ENCODE measurements at places on chromosomes 16 and 17.
A peak's percentile ranks its signal among the peaks of the same experiment; 100 is the strongest.

- peak; percentile 80 for DNase-seq
Observed at GRCh38 chr17:78330570-78331224, 29.2 kb downstream of the SOCS3 start.

DNA sequence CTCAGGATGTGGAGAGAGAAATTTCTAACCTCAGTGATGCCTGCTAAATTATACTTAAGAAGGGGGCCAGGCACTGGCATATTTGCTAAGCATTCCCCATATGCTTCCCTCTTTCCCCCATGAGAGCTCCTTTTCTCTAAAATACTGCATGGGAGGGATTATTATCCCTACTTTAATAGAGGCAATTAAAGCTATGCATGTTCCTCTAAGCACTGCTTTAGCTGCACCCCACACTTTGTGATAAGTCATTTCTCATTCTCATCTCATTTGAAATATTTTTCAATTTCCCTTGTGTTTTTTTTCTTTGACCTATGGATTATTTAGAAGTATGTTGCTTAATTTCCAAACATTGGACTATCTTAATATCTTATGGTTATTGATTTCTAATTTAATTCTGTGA lies 72.1 kb upstream of the CIBAR2 start:
- DNase-seq: no peak

DNA sequence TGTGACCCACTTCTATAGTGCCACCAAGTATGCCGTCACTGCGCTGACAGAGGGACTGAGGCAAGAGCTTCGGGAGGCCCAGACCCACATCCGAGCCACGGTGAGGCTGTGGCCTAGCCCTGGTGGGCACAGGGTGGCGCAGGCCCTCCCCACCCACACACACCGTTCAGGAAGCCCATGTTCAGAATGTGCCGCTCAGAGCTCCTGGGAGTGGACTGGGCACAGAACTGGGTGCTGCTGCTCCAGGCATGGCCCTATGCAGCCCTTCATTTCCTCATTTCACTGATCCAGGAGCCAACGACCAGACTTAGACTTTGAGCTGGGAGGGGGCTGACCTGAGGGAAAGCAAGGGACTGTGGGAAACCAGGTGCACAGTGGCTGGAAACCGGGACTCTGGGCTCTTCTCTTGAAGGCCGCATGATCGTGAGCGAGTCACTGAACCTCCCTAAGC lies 2.4 kb upstream of the MRM1 start:
- DNase-seq: no peak

DNA sequence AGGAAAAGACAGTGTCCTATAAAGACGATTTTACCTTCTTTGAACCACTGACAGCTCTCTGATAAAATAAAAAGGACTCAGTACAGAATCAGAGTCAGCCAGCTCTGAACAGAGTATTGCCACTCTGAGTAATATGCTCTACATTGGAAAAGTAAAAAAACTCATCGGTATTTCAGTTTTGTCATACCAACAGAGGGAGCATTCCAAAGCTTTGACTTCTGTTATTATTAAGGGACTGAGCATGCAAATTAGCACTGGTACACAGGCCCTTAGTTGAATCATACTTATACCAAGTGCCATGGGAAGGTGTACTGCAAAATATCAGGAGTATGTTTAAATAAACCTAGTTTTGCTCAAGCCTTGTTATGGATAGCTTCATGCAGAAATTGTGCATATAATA lies 509.0 kb upstream of the KIF2B start:
- DNase-seq: no peak

DNA sequence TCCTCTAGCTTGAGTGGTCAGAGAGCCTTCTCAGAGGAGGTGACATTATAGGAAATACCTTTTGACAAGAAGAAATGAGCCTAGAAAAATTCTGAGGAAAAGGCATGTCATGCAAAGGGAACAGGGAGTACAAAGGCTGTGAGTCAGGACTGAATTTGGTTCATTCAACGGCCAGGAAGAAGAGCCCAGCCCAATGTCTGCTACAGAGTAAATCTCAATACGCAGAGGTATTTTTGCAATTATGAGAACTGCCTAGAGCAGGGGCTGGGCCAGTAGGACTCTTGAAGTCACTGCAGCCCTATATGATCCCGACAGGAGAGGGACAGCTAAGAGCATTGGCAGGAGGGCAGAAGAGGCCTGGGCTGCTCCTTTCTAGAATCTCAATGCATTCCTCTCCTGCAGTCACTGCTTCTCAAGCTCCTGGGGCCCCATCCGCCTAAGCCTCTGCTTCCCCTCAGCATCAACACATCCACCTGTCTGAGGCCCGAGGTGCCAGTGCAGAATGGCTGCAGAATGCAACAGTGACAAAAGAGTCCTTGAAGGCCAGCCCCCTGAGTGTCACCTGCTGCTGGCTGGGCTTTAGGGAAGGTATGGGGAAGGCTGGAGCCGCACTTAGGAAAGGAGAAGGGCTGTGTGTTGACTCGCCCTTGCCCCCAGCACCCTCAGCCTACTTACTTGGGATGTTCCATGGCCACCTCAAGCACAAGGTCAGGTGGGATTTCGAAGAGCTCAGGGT lies 20.1 kb downstream of the NOS2 start:
- no peak for DNase-seq

GRCh38 chr16:57131351-57131970 lies 39.1 kb downstream of the CPNE2 start:
- DNase-seq: no peak

DNA sequence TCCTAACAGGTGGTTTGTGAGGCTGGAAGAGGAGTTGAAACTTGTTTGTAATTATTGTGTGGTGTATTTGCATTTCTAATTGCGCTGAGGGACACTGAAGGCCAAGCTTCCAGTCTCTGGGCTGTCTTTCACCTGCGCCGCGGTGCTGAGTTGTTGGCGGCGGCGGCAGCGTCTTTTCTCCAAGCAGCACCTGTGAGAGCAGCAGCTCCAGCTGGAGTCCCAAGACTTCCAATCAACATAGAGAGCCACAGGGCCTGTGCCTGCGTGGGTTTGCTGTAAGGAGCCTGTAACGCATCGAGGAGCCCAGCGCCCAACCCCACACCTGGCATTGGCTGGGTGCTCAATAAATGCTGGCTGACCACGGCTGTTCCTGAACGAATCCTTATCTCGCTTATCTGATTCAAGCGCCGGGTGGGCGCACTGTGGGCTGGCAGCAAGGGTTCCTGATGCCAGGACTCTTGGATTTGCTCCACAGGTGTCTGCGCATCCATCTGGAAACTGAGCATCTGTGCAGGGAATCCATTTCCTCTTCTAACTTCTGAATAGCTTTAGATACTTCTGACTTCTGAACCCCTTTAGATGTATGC lies 138.1 kb downstream of the ASIC2 start:
- no peak for DNase-seq

GRCh38 chr17:63587770-63588169 lies 12.9 kb upstream of the TACO1 start:
- DNase-seq: no peak

DNA sequence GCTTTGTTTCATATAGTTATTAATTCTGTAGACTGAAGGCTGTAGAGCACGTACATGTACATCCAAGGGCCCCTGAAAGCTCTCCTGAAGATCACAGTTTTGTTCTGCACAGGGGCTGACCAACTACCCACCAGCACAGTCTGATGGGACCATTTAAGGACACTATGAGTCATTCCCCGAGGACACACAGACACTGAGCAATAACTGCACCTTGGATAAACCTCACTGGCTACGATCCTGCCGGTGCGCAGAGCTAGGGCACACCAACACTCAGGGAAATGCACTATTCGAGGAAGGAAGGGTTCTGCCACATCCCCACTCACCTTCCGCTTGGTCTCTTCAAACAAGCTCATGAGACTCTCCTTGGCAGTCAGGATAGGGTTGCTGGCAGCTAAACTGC lies 20.3 kb downstream of the SMG6 start:
- DNase-seq: no peak
